ENCODE measurements at places on chromosomes 1 and 21. TPM values are rescaled to one million over a fixed set of nuclear protein-coding genes. Genes with fewer than 3 reads are reported as not detected.

- no peaks in the 10 kb centered on the region for H3K36me3 ChIP-seq
- no peak for DNase-seq
- H3K27me3 ChIP-seq, result peaks cover 3% of the 10 kb centered on the region
- H3K27ac ChIP-seq, result no peak overlapping the region
Measured at GRCh38 chr21:41678016-41678923, 88.6 kb downstream of the RIPK4 start.

DNA sequence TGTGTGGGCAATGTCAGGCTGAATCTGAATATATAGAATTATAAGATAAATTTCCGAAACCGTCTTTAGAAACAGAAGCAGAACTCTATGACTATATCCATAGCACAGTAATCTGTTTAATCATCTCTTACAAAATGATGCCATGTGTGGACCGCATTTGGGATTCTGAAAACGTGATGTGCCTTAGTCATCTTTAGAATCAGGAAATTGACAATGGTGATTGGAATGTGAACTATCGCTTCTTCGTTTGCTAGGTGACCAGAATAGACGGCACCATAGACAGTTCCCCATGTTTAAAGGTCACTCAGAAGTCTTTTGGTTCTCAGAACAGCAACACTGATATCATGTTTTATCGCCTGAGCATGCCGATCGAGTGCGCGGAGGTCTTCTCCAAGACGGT is 300.3 kb downstream of the ZP4 start:
- H3K36me3 ChIP-seq, result no peaks in the 10 kb centered on the region
- no peak overlapping the region for H3K4me3 ChIP-seq
- no peak overlapping the region for H3K27ac ChIP-seq
- DNase-seq, result no peak
- H3K27me3 ChIP-seq, result peaks cover 1% of the 10 kb centered on the region

DNA sequence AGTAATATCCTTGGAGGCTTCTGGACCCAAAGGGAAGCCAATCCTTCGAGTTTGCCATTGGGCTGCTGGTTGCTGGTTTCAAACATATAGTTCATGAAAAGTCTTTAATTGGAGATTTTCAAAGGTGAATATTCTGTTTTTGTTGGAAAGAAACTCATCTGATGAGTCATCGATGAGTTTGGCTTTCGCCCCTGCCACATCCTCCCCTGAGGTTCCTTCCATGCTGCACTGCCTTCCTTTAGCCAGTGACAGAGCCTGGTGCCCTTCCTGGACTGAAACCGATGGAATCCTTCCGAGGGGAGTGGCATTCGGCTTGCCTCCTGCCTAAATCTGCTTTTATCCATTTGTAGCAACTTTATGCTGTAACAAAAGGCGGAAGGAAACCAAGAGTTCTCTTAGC is 550.0 kb downstream of the KIF26B start:
- no peak overlapping the region for H3K27ac ChIP-seq
- no peak overlapping the region for H3K4me3 ChIP-seq
- H3K27me3 ChIP-seq, result no peaks in the 10 kb centered on the region
- H3K36me3 ChIP-seq, result no peaks in the 10 kb centered on the region

GRCh38 chr1:117964290-117965038 is 34.9 kb downstream of the WDR3 start:
- no peak overlapping the region for H3K4me3 ChIP-seq
- H3K27ac ChIP-seq, result peak overlapping the region; percentile 51
- no peak for DNase-seq
- H3K4me1 ChIP-seq, result peaks cover 11% of the 10 kb centered on the region
- peaks cover 29% of the 10 kb centered on the region for H3K36me3 ChIP-seq

DNA sequence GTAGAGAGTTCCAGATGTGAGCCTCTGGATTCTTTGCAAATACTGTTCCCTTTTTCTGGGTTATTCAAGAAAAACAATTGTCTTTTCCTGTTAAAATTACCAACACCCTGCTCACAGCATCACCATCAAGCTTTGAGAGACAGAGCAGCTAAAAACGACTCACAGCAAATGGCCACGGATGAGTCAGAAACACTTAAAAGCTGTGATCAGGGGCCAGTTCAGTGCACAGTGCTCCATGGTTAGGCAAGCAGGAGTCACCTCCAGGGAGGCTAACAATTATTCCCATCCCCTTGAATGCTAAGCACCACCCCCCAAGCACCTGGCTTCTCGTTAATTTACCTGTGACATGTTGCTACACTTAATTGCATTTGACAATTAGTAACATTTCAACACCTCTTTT is 128.4 kb upstream of the CAMK1G start:
- peaks cover 2% of the 10 kb centered on the region for H3K4me1 ChIP-seq
- peak; percentile 26 for DNase-seq
- peaks cover 18% of the 10 kb centered on the region for H3K27me3 ChIP-seq
- H3K27ac ChIP-seq, result no peak overlapping the region
- no peaks in the 10 kb centered on the region for H3K36me3 ChIP-seq
- H3K4me3 ChIP-seq, result no peak overlapping the region

DNA sequence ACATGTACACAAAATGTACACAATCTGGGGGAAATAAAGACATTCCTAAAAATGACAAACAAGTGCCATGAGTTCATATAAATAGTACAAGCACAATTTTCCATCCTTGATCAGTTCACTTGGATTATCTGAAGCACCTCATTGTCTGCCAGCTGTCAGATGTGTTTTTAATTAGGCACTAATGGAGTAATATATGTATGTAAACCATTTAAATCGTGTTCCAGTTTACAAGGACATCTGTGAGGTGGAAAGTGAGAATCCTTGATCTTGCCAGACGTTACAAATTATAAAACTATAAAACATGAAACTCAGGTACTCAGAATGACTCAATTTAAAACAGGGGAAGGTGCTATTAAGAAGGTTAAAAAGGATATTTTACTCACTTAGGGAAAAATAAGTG is 1312.2 kb downstream of the PLA2G4A start:
- H3K4me1 ChIP-seq, result no peaks in the 10 kb centered on the region
- H3K36me3 ChIP-seq, result no peaks in the 10 kb centered on the region
- no peaks in the 10 kb centered on the region for H3K27me3 ChIP-seq
- H3K27ac ChIP-seq, result no peak overlapping the region
- DNase-seq, result no peak

DNA sequence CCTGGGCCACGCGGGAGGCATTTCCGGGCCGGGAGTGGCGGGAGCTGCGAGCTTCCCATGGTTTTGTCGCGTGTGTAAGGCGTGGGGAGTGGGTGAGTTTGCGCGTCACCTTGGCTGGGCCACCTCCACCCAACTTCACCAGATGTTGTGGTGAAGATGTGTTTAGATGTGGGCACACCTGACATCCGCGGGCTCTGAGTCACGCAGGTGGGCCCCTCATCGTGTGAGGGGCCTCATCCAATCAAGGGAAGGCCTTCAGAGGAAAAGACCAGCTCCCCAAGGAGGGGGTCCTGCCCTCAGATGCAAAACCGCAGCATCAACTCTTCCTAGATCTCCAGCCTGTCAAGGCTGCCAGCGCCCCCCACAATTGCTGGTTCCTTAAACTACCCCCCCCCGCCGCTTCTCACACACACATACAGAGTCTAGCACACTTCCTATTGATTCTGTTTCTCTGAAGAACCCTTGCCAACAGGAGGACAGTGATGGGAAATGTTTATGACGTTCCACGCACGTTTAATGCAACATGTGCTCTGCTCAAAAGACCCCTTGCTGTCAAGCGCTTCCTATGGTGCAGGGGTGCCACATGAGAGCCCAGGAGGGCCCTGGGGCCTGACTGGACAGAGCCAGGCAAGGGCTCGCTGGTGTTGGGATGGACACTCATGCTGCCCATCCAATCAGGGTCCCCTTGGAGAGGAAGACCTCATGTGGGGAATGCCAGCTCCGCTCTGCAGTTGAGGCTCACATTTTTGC is 11.9 kb downstream of the ACTRT2 start:
- H3K27ac ChIP-seq, result no peak overlapping the region
- H3K27me3 ChIP-seq, result no peaks in the 10 kb centered on the region
- H3K4me1 ChIP-seq, result peaks cover 20% of the 10 kb centered on the region
- peak; percentile 46 for DNase-seq

DNA sequence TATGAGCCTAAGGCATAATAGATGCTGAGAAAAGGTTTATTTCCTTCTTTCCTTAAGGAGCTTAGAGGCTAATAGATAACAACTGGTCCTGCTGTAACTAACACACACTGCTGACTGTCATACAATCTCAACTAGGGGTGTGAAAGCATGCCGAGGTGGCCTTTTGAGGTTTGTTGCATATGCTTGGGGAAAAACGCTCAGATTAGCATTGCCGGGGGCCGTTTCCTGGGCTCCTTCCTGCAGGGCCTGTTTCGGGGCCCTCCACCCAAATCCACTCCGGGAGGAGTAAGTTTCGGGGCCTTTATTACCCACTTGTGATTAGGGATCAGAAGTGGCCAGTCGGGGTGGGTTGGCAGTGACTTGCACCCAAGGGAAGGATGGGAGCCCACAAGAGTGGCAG is 27.2 kb upstream of the RCSD1 start:
- H3K27ac ChIP-seq, result peak overlapping the region; percentile 65
- no peak overlapping the region for H3K4me3 ChIP-seq
- peaks cover 6% of the 10 kb centered on the region for H3K36me3 ChIP-seq
- peaks cover 37% of the 10 kb centered on the region for H3K4me1 ChIP-seq
- H3K27me3 ChIP-seq, result no peaks in the 10 kb centered on the region

DNA sequence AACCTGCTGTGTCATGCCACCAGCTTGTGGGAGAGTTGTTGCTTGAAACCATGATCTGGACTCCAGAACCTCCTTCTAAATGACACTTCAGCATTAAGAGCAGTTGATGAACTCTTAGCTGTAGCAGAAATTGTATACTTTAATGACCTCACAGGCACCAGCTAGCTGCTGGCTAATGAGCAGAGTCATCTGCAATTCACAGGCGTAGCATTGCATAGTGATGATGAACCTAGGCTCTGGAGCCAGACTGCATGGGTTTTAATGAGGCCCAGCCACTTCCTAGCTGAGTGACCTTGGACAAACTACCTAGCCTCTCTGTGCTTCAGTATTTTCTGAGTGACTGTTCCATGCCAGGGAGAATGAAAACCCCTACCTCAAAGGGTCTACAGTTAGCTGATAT is 407.1 kb downstream of the LMO4 start:
- no peak overlapping the region for H3K27ac ChIP-seq
- no peaks in the 10 kb centered on the region for H3K36me3 ChIP-seq
- H3K4me3 ChIP-seq, result no peak overlapping the region

DNA sequence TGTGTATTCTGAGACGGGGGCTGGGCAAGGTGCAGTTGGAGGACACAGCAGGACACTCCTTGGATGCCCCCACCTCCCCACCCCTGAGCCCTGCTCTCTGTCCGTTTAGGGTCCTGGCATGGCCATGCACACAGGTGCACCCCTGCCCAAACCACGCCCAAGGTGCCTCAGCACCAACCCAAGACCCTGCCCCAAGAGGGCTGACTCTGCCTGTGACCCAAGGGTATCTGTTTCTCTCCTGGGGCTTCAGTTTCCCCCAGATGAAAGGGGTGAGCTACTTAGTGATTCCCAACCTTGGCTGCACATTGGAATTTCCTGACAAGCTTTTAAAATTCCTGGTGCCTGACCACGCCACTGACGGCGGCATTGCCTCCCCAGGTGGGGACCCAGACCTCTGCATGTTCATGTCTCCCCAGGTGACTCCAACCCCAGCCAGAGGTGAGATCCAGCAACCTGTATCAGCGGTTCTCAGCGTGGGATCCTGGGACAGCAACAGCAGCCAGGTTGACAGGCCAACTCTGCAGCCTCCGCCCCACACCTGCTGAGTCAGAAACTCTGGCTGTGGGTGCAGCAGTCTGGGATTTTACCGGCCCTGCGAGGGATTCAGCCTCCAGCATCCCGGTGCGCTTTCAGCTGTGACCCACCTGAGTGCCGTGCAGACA is 483.4 kb downstream of the NPHP4 start:
- no peaks in the 10 kb centered on the region for H3K36me3 ChIP-seq
- peaks cover 4% of the 10 kb centered on the region for H3K27me3 ChIP-seq
- H3K27ac ChIP-seq, result no peak overlapping the region

Gene GLMN
- total RNA-seq, result 17.6 TPM

Gene GNG4
- 0.98 TPM for total RNA-seq

Gene SELENBP1
- total RNA-seq, result not detected

Gene NES
- total RNA-seq, result not detected

Gene LIPI
- not detected for total RNA-seq

Gene MACF1
- 192 TPM for total RNA-seq
